ENCODE measurements at places on chromosomes 13 and 19. TPM values are rescaled to one million over a fixed set of nuclear protein-coding genes. Genes with fewer than 3 reads are reported as not detected.

DNA sequence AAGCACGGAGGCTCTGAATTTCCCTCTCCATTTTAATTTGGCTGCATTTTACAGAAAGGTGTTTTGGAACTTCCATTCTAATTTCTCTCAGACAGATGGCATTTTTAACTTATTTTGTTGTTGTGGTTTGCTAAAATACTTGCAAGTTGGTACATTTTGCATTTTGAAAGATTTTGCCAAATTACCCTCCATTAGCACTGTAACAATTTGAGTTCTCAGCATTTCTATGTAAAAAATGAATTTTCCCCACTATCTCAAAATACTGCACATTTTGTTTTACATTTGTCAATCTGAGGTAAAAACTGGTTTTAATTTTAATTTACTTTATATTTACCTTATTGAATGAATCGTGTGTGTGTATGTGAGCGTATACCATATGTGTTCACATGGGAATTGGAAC, 7.0 kb upstream of the HNRNPL start:
- no peak for DNase-seq

TNFSF11 gene
- polyA plus RNA-seq, result not detected

- peak; percentile 100 for DNase-seq
These were observed 423 bp upstream of the ELL start for GRCh38 chr19:18522124-18522861.

GRCh38 chr19:1610579-1610978, 5.3 kb upstream of the UQCR11 start:
- DNase-seq, result no peak

- DNase-seq, result no peak
These were observed 295.9 kb downstream of the GPC6 start for GRCh38 chr13:93522501-93522900.

DNA sequence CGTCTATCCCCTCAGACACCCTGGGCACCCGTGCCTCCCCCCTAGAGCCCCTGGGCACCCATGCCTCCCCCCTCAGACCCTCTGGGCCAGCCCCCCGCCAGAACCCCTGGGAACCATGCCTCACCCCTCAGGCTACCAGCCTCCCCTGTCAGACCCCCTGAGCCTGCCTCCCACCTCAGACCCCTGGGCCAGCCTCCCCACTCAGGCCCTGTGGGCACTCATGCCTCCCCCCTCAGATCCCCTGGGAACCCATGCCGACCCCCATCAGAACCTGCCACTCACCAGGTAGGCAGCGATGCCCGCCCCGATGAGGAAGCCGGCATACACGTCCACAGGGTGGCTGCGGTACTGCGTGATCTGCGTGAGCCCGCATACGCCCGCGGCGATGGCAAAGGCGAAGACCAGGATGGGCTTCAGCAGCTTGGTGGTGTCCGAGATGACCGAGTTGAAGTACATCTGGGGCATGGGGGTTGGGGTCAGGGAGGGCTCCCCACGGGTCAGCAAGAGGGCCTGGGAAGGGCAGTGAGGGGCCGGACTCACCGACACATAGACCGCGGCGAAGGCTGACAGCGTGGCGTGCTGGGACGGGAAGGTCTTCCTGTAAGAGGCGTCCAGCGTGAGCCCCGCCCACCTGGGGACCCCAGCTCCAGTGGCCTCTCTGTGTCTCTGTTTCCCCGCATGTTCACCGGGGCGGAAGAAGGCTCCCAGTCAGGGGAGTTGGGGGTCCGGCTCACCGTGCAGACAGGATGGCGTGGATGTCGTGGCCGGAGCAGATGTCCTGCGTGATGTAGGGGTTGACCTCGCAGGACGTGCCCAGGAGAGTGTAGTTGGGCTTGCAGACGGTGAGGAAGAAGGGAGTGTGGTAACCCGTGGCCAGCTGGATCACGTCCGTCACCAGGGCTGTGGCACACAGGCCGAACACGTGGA, 7.3 kb downstream of the PLPPR3 start:
- no peak for DNase-seq

ANKLE1 gene
- 0.33 TPM for polyA plus RNA-seq

GRCh38 chr19:45160870-45161737, at the start of gene NKPD1:
TSS of gene NKPD1 (minus strand) at chr19:45160982. CDS start at chr19:45160150, 832 bp downstream.
- no peak for DNase-seq

GRCh38 chr13:77846173-77846572, 72.5 kb downstream of the EDNRB start:
- DNase-seq, result no peak
